ENCODE measurements at places on chromosomes 13 and 19.

DNA sequence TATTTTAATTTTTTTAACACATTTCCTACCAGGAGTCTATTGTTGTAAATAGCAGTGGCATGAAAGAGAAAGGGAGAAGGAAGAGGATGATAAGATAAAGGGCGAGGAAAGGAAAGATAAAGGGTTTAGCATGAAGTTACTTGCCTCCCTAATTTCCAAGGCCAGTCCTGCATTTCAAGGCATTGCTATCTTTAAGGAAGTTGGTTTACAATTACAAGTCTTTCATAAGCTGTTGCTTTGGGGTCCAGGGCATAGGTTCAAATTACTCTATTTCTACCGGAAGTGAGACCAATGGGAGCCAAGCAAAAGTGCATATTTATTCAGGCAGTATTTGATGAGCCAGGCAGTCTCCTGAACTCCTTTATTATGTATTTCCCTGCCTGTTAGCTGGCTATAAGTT lies 27.7 kb upstream of the UBL3 start:
- no peak for DNase-seq

- no peak for DNase-seq
Observed at GRCh38 chr19:15432018-15432494, 13.3 kb upstream of the AKAP8L start.

GRCh38 chr13:46751811-46752635 lies 44.9 kb downstream of the ESD start:
- DNase-seq, result no peak

GRCh38 chr19:21850656-21851255 lies 14.8 kb upstream of the ZNF43 start:
- no peak for DNase-seq

- DNase-seq, result peak; percentile 11
Observed at GRCh38 chr19:36417752-36418286, 625 bp downstream of the ZFP82 start.

- peak; percentile 43 for DNase-seq
Observed at GRCh38 chr19:14347999-14348889, 33.0 kb upstream of the ADGRE5 start.

DNA sequence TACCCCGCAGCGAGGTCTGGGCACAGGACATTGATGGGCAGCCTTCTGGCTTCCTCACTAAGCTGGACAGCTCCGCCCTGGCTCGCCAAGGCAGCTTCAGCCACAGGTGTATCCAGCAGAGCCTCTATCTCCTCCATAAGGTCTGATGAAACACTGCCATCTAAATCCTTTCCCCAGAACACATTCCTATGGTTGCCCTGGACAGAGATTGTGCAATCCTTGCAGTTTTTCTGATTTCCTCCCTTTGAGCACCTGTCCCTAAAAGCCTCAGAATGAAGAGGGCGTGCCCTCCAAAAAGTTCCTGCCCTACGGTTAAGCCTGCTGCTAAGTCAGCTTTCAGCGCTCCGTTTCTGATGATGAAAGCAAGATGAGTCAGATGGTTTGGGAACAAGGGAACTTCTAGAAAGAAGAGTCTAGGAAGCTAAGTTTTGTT lies 21.0 kb downstream of the CLEC4M start:
- DNase-seq, result no peak

DNA sequence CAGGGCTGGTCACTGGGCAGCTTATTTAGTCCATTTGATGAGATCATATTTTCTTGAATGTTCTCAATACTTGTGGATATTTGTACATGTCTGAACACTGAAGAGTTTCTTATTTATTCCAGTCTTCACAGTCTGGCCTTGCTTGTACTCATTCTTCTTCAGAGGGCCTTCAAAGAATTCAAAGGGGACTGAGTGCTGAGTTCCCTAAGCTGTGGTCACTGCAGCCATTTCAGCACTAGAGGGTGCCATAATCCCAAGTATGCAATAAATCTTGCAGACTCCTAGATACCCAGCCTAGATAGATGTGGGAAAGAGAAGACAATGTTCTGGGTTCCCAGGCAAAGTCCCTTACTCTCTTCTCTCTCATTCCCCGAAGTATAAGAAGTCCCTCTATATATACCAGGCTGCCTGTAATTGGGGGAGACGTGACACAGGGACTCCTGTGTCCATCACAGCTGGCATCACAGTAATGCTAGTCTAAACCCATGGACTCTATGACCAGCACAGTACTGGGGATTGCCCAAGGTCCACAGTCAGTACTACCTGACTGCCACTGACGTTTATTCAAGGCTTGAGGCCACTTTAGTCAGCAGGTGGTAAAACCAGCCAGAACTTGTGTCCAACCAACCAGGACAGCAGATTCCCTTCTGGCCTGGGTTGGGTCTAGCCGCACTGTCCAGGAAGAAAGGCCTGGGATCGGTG lies 8.9 kb upstream of the VN1R1 start:
- no peak for DNase-seq

GRCh38 chr13:80338781-80339562 lies 2.0 kb downstream of the SPRY2 start:
- DNase-seq, result peak; percentile 77

GRCh38 chr13:23668562-23668961 lies 98.3 kb downstream of the TNFRSF19 start:
- DNase-seq, result no peak
